COLO829 (cell line): ENCODE measurements at places on chromosomes 6 and 20.

- DNase-seq = no peak
These were observed 292.6 kb upstream of the NT5E start for GRCh38 chr6:85157311-85157710.

DNA sequence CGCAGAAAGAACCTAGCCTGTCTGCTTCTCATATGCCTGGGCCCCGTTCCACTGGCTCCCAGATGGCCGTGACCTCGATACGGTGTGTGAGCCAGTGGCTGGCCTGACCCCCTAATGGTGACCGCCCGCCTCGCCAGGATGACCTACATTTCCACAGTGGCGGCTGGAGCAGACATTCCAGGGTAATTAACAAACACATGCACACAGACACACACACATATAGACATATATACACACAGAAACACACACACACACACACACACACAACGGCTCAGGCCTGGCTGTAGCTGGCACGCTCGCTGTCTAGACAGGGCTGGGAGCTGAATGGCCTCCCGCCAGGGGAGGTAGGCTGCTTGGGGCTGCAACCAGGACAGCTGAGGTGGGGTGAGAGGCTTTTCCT, 227.1 kb downstream of the ANKRD60 start:
- DNase-seq = no peak

DNA sequence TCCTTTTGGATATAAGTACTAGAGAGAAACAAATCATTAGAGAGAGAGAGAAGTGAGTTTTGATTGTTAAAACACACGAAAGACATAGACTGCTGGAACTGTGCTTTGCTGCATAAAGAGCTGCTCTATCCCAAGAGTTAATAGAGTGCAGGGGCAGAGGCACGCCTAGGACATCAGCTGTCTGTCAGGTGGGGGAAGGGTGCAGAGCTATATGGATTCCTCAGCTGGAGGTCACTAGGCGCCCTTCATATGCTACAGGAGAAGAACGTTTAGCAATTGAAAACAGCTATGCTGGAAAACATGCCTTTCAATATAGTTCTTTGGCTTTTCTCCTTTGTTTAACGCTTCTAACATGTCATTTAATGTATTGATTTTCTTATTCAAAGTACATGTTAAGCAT, 169.0 kb upstream of the MCHR2 start:
- DNase-seq = no peak

- DNase-seq = no peak
These were observed 7.1 kb downstream of the MRPS10 start for GRCh38 chr6:42210551-42210950.

GRCh38 chr6:155399062-155399744, 56.4 kb downstream of the NOX3 start:
- no peak for DNase-seq

DNA sequence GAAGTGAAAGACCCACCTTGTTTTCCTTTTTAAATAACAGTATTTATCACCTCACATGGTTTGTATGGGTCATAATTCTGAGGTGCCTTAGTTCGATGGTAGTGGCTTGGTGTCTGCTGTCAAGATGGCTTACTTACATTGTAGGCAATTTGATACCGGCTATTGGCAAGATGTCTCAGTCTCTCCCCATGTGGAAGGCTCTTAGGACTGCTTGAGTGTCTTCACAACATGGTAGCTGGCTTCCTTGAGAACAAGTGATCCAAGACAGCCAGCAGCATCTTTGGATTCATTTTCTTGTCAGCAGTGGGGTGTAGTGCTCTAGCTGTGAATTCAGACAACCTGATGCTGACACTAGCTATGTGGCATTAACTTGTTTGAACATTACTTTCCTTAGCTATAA, 70.1 kb downstream of the CBFA2T2 start:
- DNase-seq = no peak

DNA sequence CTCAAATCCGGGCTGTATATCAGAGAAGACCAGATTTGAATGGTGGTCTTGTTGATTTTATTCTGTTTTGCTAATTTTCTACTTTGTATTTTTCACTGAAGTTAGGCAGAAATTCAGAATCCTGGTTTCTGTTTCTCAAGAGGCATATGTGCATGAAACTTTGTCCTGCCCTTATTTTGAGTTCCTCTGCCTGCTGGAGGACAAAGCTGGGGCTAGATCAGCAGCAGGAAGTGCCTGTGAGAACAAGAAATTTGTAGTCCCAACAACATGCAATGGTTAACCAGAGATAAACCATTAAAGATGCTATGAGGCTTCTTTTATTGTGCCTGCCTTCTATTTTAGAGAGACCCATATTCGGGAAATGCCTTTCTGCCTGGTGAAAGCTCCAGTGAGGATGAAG, 37.1 kb downstream of the BEND6 start:
- no peak for DNase-seq

- no peak for DNase-seq
These were observed 103.7 kb upstream of the MTHFD1L start for GRCh38 chr6:150761771-150762170.

DNA sequence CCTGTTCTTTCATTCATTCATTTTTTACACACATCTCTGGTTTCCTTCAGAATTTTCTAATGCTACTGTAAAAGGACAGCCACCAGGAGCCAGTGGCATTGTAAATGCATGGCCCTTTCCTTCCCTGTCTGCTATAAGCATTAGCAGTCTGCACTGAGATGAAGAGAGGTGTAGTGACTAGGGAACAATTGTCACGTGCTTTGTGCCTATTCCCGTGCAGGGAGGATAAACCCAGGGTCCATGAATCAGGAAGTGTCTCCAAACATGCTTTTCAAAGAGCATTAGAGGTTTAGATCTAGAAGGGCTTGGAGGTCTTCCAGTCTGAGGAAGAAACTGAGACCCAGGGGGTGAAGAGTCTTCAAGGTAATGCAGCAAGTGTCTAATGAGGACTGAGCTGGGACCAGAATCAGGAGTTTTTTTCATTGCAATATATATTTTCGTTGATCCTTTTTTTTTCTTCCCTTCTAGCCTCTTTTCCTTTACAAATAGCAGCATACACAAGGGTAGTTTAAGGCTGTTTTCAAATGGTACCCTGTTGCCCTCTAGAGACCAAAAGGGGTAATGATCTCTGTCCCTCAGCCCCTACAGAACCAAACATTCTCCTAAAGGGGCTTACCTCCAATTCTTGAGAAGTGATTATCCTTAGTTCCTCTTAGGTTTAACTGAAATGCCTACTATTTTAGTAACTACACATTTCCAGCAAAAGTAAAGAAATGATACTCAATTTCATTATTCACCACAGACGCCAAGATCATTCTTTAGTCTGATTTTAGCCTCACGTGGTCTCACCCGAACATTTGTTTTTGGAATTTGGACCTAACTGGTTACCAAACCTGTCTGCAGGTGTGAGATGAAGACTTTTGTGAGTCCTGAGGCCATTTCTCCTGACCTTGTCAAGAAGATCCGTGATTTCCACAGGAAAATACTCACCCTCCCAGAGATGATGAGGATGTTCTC, 6.6 kb downstream of the TRIM15 start:
- peak; percentile 68 for DNase-seq

DNA sequence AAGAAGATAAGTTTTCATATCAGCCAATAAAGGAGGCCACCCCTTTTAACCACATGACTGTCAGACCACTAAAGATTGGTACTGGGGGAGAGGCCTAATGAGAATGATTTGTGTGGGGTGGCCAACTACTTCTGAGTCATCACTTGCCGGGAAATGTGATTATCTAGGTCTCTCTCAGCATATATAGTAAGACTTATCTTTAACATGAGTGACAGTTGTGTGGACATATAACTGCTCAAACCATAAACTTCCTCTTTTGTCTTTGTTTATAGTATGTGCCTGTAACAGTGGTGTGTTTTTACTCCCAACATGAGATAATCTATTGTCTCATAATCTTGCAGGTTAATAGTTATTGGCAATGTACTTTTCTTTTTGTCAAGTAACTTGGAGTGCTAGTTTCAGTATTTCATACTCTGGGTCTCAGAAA, 312.4 kb downstream of the CDKAL1 start:
- DNase-seq = no peak

DNA sequence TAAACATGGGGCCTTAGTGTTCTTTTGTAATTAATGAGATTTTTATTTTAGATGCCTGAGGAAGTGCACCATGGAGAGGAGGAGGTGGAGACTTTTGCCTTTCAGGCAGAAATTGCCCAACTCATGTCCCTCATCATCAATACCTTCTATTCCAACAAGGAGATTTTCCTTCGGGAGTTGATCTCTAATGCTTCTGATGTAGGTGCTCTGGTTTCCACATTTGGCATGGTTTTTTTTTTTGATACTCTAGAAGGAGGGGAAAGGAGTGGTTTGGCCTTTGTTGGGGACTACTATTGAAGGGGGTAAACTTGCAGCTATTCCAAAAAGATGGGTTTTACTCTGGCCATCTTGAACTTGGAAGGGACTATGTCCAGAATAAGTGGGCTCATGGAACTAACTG, 1.7 kb downstream of the HSP90AB1 start:
- DNase-seq = no peak

GRCh38 chr20:4470375-4470774, 251.3 kb upstream of the PRND start:
- peak; percentile 14 for DNase-seq

DNA sequence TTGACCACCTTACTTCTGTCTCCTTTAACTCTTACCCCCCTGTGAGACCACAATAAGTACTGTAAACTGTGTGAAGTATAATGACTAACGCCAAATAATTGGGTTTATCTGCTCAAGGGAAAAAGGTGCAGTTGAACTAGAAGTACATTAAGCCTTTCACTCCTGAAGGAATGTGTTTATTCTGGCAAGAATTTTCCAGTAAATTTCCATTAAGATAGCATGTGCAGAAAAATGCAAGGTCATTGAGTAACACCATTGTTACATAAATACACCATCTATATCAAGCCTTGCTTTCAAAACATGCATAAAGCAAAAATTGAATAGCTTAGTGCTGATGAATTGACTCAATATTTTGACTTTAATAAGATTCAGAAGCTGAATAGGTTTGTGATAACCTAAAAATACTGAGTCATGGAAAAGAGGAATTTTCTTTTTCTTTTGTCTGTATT, 65.4 kb downstream of the ARHGAP18 start:
- no peak for DNase-seq

DNA sequence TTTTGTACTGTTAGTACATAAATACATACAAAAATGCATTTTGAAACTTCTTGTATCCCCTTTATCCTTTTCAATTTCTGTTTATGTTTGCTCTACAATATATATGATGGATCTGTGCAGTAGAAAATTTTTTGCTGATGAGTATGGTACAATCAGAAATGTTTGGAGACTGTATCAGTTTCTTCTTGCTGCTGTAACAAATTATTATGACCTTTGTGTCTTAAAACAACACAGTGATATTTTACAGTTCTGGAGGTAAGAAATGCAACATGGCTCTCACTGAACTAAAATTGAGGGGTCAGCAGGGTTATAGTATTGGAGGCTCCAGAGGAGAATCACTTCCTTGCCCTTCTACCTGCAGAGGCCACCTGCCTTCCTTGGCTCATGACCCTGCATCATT, 184.4 kb downstream of the EYA2 start:
- no peak for DNase-seq

DNA sequence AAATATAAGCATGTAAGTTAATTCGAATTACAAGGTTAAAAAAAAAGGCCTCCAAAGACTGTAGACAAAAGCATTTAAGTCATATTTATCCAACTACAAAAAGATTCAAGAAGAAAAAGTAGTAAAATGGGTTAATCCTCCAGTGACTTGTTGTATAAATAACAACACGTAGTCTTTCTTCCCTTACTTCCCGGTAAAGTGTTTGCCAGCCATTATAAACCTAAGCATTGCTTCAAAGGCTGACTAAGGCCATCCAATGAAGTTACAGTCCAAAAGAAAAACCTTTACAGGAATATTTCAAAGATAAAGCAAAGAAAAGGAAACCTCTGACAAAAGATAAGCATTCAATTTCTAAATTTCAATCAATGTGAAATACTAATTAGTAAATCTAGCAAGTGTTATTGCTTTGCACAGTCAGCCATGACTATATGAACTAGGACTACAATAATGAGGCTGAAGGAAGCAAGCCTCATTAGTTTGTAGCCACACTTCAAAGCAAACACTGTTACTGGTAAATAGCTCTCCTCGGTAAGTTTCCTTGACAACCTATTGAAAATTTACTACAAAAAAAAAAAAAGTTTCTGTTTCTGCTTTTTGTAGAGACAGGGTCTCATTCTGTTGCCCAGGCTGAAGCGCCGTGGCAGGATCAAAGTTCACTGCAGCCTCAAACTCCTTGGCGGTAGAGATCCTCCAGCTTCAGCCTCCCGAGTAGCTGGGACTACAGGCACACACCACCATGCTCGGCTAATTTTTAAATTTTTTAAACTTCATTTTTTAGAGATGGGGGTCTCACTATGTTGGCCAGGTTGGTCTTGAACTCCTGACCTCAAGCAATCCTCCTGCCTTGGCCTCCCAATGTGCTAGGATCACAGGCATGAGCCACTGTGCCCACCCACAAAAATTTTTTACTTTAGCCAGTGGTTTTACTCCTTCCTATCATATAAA, 46.0 kb downstream of the NUDT3 start:
- no peak for DNase-seq

DNA sequence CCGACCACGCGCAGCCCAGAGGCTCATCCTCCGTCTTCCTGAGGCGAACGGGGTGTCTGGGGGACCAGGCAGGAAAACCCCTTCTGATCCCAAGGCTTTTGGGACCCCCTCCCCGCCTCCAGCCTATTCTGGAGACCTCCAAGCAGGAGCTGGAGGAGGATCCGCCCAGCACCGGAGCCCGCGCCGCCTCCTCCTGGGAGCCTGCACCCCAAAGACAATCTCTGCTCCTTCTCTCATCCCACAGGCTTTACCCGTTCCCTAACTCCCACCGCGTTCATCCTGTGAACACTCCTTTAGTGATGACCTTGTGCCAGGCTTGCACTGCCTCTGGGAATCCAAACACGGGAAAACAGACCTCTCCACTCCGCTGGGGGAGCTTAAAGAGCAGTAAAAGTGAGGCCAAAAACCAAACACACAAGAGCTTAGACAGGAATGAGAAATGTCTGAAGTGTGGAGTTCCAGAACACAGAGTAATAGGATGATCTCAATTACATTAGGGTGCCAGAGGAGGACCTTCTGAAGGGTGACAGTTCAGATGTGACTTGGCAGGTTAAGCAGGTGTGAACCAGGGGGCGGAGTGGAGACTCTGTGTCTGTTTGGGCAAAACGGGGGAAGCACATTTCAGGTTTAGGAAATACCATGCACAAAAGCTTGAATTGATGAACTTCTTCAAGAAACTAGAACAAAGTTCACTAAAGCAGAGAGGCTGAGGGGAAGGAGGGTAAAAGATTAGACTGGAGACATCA, 7.6 kb downstream of the HLA-DRB5 start:
- DNase-seq = no peak

GRCh38 chr6:7920425-7920824, 9.8 kb upstream of the TXNDC5 start:
- DNase-seq = no peak

GRCh38 chr6:30719356-30719755, 796 bp upstream of the TUBB start:
- DNase-seq = no peak

- DNase-seq = no peak
These were observed 9.3 kb downstream of the SH3BGRL2 start for GRCh38 chr6:79640146-79641111.

- DNase-seq = no peak
These were observed 204.1 kb upstream of the SASH1 start for GRCh38 chr6:148138573-148138972.
